Large intestine (tissue), 12 donors: ENCODE measurements at places on chromosomes 3 and 15.
A peak's percentile ranks its signal among the peaks of the same experiment; 100 is the strongest.

DNA sequence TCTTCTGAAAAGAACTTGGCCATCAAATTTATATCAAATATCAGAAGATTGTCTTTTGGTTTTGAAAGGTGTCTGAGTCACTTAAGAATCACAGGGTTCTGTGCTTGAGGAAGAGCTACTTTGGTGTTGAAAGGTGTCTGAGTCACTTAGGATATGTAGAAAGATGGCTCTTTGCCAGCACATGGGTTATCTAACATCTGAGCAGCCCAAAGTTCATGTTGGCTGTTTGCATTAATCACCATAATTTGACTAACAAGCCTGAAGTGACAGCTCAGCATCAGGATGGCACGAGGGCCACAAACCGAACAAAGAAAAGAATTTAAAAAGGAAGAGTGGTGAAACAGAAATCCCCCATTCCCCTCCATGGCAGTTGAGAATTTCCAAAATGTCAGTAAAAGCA lies 190.5 kb upstream of the CMC1 start:
- peak; percentile 94 for DNase-seq

DNA sequence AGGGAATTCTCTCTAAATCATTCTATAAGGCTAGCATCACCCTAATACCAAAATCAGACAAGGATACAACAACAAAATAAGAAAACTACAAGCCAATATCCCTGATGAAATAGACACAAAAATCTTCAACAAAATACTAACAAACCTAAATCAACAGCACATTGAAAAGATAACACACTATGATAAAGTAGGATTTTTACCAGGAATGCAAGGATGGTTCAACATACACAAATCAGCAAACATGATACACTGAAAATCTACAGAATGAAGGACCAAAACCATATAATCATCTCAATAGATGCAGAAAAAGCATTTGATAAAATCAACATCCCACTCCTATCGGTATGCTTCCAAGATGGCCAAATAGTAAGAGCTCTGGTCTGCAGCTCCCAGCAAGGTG lies 39.5 kb downstream of the ALDH1A2 start:
- no peak for DNase-seq

GRCh38 chr15:63274427-63274826 lies 3.0 kb upstream of the APH1B start:
- DNase-seq: no peak

GRCh38 chr15:32716915-32717425 lies 834 bp upstream of the GREM1 start:
- DNase-seq: no peak

GRCh38 chr3:123953735-123954134 lies 7.3 kb downstream of the CCDC14 start:
- no peak for DNase-seq

DNA sequence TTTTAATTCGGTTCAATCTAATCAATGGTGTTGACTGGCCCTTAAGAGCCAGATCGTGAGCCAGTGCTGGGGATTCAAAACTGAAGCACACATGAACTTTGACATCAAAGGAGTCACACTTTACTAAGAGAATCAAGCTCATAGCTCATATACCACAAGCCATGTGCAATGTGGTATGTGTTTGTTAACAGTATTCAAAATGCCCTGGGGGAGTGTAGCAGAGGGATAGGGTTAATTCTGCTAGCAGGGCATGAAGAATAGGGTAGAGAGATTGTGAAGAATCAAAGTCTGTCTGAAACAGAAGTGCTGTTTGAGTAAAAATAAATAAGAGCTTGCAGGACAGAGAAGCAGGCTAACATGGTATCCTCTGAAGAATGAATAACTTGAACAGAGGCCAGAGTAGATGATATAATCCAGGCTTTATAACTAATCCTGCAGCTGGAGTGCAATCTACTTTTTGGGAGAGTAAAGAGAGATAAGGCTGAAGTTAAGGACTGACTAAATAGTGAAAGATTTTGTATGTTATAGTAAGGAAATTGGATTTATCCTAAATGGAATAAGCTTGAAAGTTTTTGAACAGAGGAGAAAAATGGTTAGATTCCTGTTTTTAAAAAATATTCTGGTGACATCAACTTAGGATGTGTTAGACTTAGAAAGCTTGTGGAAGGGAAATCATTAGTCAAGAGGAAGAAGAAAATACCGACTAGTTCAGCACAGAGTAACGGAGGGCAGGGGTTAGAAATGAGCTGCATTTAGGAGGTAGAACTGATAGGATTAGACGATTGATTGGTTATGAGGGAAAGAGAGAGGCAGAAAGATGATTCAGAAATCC lies 292.0 kb downstream of the NFKBIZ start:
- no peak for DNase-seq

DNA sequence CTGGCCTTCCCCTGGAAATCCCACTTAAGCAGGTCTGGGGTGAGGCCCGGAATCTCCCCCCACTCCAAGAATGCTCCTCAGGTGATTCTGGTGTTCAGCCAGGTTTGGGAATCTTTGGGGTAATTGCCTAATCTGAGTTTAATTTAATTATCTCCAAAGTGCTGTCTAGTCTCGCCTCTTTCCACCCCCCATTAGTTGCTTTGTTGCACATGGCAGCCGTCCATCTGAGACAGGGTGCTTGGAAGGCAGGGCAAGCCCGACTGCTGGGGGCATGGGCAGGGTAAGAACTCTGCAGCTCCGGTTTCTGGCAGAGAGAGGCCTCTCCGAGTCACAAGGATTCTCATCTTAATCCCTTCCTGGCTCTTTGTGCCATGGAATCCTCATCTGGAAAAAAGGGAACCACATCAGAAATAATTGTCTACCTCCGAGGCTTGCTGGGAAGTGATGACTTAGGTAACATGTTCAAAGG lies 15.0 kb downstream of the IL17RD start:
- no peak for DNase-seq

DNA sequence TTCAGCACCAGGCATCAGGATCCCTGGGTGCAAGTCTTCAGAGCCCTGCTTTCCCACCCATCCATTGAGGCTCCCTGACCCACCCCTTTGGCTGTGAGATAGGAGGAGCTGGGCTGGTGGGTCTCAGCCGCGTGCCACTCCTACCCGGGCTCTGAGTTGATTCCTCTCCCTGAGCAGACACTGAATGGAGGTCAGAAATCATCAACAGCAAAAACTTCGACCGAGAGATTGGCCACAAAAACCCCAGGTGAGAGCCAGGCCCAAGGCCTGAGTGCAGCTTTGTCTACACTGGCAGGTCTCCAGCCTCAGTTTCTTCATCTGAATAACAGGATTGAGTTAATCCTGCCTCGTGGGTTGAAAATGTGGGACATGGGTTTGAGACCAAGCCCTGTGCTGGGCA lies 7.8 kb downstream of the TMEM43 start:
- no peak for DNase-seq

DNA sequence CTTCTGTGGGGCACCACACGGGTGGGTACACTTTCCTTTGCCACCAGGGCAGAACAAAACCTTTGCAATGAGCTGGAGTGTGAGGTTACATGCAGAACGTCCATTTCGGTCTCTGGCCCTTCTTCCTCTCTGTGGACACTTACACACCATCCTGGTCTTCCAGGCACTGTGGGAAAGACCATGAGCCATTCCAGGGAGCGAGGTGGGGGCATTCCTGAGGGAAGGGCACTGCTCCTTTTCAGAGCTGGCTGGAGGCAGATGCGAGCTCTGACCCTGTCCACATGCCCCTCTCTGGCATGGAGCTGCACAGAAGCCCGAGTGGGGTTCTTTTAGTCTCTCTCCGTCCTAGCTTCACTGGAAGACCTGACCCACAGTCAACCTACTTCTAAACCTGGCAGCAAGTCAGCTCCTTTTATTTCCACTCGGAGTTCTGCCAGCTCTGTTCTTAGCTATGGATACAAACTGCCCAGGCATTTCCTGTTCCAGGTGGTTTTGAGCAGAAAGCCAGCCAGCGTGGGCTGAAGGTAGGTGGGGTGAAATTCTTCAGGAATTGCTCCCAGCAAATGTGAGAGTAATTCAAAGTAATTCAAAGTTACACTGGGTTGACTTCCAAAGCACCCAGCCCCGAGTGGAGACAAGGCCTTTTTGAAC lies 281.4 kb downstream of the ADAMTS17 start:
- no peak for DNase-seq

- no peak for DNase-seq
Observed at GRCh38 chr15:56786966-56787365, 53.7 kb upstream of the ZNF280D start.

GRCh38 chr15:63103416-63103815 lies 18.2 kb upstream of the LACTB start:
- no peak for DNase-seq

- no peak for DNase-seq
Observed at GRCh38 chr15:31799715-31800321, 230.5 kb upstream of the CHRNA7 start.

DNA sequence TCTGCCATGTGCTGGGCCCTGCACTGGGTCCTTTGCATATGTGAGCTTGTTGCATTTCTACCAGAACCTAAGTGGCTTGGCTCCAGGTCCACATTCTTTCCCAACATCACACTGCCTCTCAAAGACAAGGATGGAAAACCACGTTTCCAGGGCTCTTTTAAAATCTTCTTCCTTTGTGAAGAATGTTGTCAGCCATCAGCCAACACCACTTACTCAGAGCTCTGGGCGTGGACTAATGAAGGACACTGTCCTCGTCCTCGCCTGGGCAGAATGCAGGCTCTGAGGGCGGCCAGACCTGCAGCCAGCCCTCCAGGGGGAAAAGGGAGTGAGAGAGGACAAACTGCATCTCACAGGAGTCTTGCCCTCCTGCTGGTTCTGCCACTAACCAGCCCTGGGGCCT lies 49.7 kb downstream of the MAGEF1 start:
- no peak for DNase-seq

DNA sequence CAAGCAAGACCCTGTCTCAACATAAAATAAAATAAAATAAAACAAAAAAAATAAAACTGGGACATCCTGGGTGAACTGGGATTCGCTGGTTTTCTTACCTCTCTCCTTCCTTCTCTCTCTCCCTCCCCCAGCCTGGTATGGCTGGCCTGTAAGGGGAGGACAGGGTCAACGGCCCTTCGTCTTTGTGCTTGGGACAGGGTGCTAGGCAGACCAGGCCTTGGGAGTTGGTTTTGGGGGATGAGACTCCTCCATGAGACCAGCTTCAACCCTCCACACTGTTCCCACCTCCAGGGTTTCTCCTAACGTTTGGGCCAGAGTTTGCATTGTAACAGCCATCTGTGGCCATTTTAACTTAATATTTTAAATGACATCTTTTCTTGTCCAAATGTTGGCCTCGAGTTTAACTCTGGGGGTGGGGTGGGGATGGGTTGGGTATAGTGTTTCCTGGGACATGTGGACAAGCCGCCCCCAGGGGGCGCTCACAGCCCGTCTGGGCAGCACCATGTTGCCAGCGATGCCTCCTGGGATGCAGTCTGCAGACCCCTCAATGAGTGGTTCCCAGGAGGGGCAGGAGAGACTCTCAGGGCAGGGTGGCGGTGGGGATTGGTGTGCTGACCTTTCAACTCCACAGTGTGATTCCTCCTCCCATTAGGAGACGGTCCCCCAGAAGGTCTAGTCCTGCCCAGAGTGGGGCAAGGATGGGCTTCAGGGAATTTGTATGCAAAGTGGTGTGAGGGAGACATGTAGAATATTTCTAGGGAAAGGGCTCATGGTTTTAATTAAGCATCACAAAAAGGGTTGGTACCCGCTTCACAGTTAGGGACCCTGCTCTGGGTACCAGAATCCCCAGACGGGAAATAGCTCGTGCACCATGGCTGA lies 37.7 kb upstream of the LCTL start:
- peak; percentile 54 for DNase-seq

- DNase-seq: no peak
Observed at GRCh38 chr15:77111789-77112188, 40.9 kb upstream of the TSPAN3 start.

DNA sequence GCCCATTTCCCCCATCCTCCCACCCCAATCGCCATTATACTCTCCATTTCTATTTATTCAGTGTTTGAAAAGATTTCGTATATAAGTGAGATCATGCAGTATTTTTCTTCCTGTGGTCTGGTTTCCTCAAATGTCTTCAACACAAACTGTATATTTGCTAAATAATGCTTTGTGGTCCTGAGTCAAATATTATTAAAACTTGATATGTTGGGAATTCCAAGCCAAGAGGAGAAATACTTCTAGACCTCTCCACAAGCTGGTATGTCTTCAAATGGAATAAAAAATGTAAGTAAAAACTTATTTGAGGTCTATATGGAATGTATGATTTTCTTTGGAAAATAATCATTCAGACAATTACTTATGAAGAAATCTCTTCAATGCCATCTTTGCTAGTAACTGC lies 122.5 kb upstream of the TSC22D2 start:
- DNase-seq: no peak

GRCh38 chr15:72154316-72154715 lies 36.1 kb downstream of the SENP8 start:
- no peak for DNase-seq

DNA sequence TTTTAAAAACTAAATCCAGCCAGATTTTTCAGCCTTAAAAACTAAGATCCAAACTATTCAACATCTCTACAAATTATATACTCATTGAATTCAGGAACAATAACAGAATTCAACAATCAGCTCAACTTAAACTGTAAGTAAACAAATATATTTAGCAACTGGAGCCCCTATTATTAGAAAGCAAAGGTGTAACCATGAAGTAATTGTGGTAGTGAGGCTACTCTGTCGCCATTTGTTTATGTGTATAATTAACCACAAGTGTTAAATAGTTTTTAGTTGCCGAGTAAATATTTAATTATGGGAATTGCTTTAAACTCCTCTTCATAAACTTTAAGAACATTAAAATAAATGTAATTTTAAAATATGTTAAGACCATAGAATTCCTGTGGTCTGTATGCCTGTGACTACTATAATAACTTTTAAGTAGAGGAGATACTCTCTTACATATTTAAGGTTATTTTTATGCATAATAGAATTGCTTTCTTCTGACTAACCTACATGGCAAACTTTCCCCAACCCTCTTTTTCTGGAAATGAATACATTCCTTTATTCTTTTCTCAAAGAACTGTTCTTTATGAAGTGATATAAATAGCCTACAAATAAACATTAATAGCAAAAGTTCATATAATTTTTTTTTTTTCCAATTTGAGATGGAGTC lies 51.2 kb downstream of the MFN1 start:
- DNase-seq: no peak

DNA sequence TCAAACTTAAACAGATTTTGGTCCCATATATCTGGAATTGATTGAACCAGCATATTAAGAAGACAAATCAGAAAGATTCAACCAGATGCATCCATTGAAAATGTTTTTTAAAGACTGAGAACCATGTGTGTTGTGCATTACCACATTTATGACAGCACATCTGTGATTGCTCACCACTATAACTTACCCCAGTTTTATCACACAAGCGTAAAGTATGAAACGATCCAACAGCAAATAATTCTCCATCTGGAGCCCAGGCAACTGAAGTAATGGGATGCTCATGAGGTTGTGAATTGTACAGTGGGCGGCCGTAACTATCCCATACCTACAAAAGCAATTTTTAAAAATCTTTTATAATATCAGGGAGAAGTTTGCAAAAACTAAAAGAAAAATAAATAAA lies 43.2 kb downstream of the IFT80 start:
- no peak for DNase-seq

GRCh38 chr3:72347819-72348319 lies 500.4 kb downstream of the SHQ1 start:
- peak; percentile 64 for DNase-seq

- DNase-seq: no peak
Observed at GRCh38 chr15:79130535-79131130, 40.1 kb upstream of the RASGRF1 start.
